Aorta (tissue), 5 donors: ENCODE measurements at places on chromosomes 3 and 15. TPM values are rescaled to one million over a fixed set of nuclear protein-coding genes. Genes with fewer than 3 reads are reported as not detected.
A peak's percentile ranks its signal among the peaks of the same experiment; 100 is the strongest.

PHLDB2 gene
- 58.4 TPM for polyA plus RNA-seq

GRCh38 chr3:145578471-145578870 is 582.5 kb downstream of the PLOD2 start:
- no peak for DNase-seq

DNA sequence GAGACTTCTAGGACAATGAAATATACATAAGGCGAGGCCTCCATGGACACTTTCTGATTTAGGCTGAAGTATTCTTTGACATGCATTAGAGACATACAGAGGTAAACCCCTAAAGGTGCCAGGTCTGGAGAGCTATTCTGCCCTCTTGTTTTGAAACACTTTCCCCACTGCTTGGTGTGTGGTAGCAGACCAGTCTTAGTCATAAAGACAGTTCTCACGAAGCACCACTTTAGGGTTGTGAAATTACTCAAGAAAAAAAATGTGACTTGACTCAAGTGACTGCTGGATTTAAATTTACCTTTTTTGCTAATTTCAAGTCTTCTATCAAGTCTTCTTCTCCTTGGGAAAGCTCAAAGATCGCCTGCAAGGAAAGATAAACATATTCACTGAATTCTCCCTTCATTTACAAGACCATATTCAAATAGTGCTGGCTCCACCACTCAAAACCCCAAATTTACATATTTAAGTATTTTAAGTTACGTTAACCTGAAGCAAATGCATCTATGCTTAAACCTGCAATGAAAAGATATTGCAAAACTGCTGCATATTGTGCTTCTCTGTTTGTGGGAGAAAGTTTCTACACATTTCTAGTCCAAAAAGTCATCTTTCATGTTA is 48.4 kb downstream of the ARHGEF3 start:
- DNase-seq: no peak

IGF1R gene
- polyA plus RNA-seq: 12.7 TPM

TMPRSS7 gene
- polyA plus RNA-seq: not detected

PLA2G4E gene
- not detected for polyA plus RNA-seq

GRCh38 chr3:83393276-83393675 is 1565.5 kb upstream of the CADM2 start:
- no peak for DNase-seq

BFSP2 gene
- polyA plus RNA-seq: not detected

DNA sequence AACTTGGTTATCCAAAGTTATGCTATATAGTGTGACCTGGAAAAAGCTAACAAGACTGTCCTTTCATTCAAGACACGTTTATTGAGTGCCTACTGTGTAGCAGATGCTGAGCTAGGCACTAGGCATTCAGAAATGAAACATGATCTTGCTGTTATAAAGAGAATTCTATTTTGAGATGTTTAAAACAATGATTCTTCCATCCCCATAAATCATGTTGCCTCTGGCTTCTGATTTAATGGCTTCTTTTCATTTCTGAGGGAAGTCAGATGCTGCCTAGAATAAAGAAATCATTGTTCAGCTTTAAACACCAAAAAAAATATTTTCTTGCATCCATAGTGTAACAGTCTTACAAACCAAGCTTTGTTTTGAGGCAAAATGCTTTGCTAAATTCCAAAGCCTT is 620.9 kb upstream of the UBE2E2 start:
- no peak for DNase-seq

GRCh38 chr3:52055537-52056351 is 627 bp downstream of the DUSP7 start:
- DNase-seq: no peak

DNA sequence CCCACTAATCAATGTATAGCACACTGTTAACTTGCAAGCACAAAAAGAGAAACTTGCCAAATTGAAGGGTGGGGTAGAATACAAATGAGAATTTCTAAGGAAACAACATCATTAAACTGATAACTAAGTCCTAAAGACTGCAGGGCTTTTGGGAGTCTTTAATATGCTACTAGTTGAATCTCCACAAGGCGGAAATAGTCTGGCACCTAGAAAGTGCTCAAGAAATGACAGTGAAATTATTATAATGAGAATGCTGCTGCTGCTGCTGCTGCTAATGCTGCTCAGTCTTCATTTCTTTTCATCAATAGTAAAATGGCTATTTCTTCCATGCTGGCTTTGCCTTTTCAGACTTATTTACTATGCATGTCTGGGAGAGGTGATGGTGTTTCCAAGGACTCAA is 91.8 kb downstream of the BTD start:
- no peak for DNase-seq

GRCh38 chr3:193240850-193241706 is at the start of gene PLAAT1:
Gene PLAAT1, plus strand, starts transcription at chr3:193241222. Its CDS starts 14,429 bp downstream, at chr3:193255651.
- peak; percentile 68 for DNase-seq

GRCh38 chr15:67762610-67763368 is 62.5 kb upstream of the SKOR1 start:
- DNase-seq: no peak
